ENCODE measurements at places on chromosomes 7 and 10.

GRCh38 chr10:98260752-98261151, 7.2 kb downstream of the LOXL4 start:
- DNase-seq, result no peak

GRCh38 chr7:74587435-74588126, 69.9 kb upstream of the GTF2I start:
- DNase-seq, result peak; percentile 91

DNA sequence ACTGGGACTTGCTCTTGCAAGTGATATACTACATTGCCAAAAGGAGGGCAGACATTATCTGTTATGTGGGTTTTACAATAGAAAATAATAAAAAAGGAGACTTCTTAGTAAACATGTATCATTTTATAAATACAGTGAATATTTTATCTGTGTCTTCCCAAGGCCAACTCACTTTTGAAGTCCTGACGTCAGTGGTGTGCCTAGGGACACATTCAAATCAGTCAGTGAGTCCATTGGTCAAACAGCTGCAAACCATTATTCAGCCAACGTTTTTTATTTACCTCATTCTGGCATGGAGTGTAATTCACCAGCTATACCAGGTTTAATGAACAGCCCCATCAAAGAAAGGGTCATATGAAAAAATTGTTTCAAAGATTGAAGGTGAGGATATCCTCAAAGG, 263.7 kb downstream of the IPMK start:
- no peak for DNase-seq

- DNase-seq, result peak; percentile 78
These were observed 116.2 kb upstream of the AFAP1L2 start for GRCh38 chr10:114520453-114520852.

DNA sequence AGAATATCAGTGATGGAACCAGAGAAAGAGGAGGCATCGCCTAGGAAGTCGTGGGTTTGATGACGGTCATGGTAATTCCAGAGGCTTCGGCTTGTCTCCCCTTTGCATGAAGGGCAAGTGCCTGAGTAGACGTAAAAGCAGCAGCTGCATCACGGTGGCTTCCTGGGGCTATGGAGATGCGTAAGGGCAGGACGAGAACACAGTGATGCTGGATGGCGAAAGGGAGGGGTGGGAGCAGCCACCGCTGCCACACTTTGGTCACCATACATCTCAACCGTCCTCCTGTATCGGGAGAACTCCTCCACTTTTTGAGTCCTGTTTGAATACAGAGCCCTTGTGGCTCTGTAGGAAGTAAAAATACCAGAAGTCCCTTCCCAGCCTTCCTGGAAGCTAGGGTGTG, 182.7 kb downstream of the ZMYND11 start:
- DNase-seq, result no peak

DNA sequence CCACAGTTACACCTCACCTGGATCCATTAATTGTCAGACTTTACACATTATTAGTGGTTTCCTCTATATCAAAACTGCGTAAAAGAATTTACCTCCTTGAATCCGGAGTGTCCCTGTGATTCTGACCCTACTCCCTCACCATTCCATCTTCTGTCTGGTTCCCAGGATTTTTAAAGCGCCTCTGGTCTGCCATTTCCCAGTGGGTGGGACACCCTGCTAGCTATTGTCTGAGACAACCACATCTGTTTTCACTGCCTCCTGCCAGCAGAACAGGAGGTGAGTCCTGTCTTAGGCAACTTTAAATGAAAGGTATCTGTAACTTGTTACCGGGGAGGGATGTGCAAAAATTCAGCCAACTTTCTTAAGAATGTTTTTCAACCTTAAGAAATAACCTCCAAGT, 2.3 kb downstream of the MACROH2A2 start:
- DNase-seq, result no peak

GRCh38 chr7:73715648-73716317, 3.7 kb downstream of the STX1A start:
- DNase-seq, result peak; percentile 97

DNA sequence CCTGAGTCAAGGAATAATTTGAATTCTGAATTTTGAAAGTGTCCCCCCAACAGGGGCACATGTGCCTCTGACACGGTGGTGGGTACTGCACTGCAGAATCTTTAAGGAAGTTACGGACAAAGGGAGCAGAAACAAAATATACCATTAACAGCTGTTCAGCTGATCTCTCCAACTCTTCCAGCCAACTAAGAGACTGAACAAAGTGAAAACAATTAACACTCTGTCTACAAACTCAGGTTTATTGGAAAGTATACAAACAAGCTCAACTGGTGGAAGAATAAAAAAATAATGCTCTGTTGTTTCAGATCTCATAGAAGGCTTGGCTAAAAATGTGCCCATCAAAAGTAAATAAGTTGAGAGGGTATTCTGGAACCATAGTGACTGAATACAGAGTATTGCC, 34.4 kb downstream of the ASB4 start:
- no peak for DNase-seq

GRCh38 chr7:36535866-36536664, 146.4 kb downstream of the ANLN start:
- DNase-seq, result no peak

- DNase-seq, result no peak
These were observed 121.7 kb downstream of the ATRNL1 start for GRCh38 chr10:115214829-115215228.

DNA sequence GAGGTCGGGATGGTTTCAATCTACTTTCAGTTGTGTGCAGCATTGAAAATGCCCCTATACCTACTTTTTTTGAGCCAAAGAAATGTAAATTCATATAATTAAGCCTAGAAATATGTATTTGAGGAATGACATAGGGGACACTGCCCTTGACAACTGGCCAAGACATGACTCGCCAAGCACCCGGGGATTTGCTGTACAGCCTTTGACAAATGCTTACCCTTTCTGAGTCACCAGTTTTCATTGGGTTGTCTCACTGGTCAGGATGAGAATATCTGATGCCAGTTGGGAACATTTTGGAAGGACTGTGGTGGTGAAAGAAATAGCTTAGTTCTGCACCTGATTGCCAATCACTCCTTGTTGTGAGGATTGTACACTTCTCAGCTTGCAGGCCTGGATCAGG, 166.8 kb upstream of the HABP2 start:
- DNase-seq, result peak; percentile 81

DNA sequence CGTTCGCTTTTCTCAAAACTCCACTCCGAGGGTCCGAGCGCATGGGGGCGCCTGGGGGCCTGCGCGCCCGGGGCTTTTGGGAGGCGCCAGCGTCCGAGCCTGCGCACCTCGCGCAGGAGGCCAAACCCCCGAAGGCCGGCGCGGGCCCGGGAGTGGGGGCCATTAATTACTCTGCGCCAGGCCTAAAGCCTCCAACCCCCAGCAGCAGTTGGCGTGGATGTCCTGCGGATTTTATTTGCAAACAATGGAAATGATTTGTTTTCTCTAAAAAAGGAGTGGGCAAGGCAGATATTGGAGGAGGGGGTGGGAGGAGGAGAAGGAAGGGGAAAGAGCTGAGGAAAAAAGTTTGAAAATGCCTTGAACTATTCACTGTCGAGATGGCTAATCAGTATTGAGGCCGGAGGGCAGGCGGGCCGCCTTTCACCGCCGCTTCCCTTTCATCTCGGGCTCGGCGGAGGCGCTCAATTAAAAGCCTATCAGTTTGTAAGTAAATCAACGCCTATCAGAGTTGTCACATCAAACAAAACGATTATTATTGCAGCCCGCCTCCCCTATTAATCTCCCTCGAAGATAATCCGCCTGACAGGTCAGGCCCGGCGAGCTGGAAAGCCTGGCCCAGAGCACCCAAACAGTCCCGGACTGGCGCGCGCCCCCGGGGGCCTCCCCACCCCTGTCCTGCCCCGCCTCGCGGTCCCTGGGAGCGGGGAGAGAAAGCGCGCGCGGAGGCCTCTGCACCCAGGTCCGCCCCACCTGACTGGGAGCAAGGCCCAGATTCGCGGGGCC, 3.4 kb upstream of the ZNF503 start:
- no peak for DNase-seq

DNA sequence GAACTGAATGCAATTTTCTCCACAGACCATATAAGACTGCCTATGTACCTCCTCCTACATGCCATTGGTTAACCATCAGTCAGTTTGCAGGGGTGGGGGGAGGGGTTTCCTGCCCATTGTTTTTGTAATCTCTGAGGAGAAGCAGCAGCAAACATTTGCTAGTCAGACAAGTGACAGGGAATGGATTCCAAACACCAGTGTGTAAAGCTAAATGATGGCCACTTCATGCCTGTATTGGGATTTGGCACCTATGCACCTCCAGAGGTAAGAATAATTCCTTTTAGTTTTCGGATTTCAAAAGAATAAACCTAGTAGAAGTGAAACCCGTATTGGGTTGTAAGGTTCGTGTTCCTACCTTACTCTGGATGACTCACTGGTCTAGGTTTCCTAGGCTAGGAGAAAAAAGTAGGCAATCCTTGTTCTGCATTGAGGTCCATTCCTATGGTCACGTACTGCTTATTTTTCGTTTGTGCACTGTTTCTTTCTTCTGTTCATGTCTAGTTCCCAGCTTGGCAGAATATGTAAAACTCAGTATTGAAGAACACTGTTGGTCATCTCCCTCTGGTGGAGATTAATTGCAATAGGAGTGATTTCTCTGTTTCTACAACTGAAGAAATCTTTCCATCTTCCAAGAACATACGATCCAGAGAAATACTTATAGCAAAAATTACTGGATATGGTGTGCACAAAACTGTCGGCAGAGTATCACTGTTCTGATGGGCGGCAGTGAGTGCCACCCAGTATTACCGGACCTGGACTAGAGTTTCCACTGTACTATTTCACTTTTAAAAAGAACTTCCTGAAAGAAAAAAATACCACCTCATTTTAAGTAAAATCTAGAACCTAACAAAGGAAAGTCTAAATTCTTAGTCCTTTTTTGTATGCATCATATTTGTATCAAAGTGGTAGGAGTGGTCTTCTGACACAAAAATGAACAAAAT, at the start of gene AKR1C3:
Gene AKR1C3 (plus strand): TSS at position 150 of the 941 bp plus-strand sequence. CDS start 31 bp downstream, at position 181.
- peak; percentile 38 for DNase-seq

DNA sequence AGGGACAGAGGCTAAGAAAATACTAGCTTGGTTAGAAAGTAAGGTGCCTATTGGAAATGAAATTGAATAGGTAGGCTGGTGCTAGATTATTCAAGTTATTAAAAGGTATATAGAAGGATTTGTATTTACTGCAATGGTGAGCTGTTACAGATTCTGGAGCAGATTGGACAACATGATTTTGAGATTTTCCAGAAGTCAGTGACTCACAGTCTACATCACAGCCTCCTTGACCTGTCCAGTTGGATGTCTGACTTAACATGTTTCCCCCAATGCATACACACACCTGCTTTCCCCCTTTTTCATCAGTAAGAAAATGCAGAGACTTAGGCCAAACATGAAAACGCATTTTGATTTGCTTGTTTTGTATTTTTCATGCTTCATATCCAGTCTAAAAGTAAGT, 33.4 kb downstream of the STARD3NL start:
- DNase-seq, result no peak

GRCh38 chr10:92240289-92241157, 50.4 kb downstream of the CPEB3 start:
- DNase-seq, result peak; percentile 51

GRCh38 chr10:22486431-22486830, 141.1 kb downstream of the SPAG6 start:
- peak; percentile 26 for DNase-seq

- peak; percentile 92 for DNase-seq
These were observed 320.6 kb downstream of the FRMD4A start for GRCh38 chr10:14010101-14010558.

DNA sequence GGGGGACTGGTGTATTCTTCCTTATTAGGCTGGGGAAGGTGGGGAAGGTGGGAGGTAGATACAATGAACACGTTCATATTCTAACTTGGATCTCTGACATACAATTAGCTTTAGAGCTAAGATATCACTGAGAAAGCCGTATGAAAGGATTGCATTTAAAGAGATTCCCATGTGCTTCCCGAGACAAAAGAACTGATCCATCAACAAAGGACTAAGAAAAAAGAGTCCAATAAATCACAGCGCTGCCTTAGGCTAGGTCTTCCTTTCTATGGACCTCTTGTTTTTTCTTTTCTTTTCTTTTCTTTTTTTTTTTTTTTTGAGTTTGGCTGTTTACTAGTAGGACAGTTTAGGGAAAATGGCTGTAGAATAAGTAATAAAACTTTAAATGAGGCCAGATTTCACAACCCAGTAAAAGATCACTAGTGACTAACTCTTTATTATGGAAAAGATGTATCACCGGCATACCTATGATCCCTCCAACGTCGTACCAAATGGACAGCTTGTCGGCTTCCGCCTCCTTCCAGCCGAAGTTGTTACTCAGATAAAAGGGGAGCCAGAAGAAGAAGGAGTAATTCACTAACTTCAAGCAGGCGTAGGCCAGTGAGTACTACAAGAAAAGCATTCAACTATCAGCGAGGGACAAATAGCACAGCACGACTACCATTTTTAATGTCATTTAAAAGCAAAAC, 50.0 kb downstream of the SLC37A3 start:
- peak; percentile 71 for DNase-seq

DNA sequence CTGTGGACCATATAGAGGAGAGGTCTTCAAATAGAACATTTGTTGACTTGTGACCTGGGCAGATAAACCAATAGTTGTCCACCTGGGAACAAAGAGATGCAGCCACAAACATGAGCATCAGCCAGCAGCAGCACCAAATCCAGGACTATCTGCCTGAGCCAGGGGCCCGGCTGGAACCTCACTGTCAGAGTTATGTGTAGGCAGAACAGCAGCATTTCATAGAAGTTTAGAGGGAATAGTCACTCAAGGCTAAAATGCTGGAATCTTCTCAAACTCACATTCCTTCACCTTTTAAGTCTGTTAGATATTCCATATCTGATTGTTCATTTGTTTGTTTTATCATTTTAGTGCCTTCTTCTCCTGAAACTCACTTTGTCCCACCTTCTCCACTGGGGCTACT, 72.2 kb upstream of the IL6 start:
- DNase-seq, result no peak

DNA sequence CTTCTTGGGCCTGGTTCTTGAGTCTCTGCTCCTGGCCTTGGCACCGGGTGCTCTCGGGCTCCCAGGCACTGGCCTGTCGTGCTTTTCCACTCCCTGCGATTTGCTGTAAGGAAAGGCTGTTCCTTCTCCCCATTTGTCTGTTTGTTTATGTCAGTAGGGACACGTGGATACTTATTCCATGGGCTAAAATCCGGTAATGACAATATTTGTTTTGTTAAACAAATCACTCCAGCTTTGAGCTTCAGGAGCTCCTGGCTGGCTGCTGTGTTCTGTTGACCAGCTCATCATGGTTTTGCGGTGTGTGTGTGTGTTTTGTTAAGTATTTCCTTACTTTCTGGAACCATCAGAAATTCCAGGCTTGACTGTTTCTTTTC, 17.5 kb upstream of the JAKMIP3 start:
- no peak for DNase-seq

DNA sequence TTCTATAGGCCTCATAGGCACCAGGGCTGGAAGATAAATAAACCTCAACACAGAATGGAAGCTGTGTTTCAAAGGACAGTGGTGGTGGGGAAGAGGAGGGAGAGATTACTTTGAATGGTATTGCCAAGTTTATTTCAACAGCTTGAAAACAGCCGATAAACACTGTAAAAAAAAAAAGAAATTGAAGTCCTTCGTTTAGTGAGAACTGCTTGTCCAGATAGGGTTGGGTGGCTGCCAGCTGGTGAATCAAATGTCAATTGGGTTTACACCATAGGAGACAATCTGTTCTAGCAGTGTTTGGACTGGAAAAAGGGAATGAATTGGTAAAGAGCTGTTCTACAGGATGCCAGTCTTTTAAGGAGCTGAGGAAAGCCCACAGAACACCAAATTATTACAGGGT, 254.8 kb downstream of the PHF14 start:
- DNase-seq, result peak; percentile 58

- no peak for DNase-seq
These were observed 153.4 kb downstream of the BICC1 start for GRCh38 chr10:58666024-58666423.
